CD4-positive, alpha-beta T cell treated with Interferon alpha-2 for 1 hour (primary cell): ENCODE measurements at places on chromosomes 5 and 9.

GRCh38 chr5:34447424-34447823 is 208.7 kb upstream of the RAI14 start:
- no peak for DNase-seq

DNA sequence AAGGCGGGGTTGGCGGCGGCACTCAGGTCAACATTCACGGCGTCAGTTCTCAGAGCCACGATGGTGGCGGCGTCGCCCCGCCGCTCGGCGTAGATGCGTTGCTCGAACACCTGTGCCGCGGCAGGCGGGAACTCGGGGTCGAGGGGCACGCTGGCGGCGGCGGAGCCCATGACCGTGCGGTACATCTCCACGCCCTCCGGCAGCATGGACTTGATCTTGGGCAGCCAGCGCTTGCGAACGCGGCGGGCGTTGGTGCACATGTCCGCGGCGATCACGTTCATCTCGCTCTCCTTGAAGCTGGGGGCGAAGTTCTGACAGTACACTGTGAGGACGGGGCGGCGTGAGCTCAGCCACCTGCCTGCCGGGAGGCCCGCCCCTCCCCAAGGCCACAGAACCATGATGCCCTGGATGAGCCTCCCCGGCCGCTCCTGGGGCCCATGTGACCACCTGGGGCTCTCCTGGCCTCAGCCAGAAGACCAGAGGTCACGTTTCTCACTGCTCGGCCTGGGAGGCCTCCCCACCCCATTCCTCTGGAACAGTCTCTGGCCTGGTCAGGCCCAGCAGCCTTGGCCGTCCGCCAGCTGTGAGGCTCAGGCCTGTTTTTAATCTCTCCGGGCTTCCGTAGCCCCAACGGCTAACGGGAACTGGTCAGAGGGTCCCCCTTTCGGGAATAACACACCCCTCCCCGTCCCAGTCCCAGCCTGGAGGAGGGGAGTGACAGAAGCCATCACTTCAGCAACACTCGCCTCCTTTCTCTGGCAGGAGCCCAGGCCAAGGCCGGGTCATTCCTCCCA is 50.7 kb upstream of the UBAC1 start:
- DNase-seq: no peak

DNA sequence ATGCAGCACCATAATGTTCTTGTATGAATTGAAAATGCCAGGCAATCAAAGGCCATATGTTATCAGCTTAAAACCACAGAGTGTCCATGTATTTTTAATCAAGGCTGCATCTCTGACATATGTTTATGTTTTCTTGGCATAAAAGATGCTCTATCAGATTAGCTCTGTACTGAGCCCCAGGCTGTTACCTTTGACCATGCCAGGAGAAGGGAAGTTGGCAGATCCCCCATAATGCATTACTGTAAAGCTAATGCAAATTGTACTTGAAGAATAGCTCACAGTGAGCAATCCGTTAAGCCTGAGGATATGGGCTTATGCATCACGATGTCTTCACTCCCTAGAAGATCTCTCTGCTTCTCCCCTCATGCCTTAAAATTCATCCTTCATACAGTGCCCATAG is 414.4 kb downstream of the BRINP1 start:
- no peak for DNase-seq

DNA sequence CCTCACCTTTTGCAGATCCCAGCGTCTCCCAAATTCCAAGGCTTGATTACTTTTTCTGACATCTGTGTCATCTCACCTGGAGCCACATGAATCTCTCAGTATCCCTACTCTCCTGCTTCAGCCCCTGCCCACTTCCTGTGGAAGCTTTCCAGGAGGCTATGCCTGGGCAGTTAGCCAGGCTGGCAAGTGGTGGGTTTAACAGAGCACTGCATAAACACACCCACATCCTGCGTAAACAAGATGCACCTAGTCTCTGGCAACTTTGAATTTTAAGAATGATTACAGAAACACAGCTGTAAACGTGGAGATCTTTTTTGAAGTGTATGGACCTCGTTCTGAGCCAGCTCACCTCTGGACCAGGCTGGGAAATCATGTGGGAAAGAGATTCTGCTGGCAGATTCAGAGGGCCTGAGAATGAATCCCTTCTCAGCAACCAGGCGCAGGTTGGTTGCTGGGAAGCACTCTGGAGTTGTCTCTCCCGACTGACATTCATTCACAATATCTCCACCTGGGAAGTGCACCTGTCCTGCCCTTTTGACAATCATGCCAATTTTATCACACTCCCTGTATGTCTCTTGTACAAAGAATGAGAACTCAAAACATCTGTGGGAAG is 55.7 kb upstream of the FANCC start:
- no peak for DNase-seq

GRCh38 chr9:11595756-11596155 is 983.0 kb upstream of the PTPRD start:
- no peak for DNase-seq

- DNase-seq: no peak
Measured at GRCh38 chr9:124504530-124505005, 2.6 kb downstream of the NR5A1 start.
